ENCODE measurements at places on chromosomes 3 and 15. TPM values are rescaled to one million over a fixed set of nuclear protein-coding genes. Genes with fewer than 3 reads are reported as not detected.

WDR82 gene
- total RNA-seq: 47.6 TPM

EXD1 gene
- total RNA-seq: not detected

SLC22A13 gene
- total RNA-seq: 0.13 TPM

LRRC2 gene
- total RNA-seq: not detected
